ENCODE measurements at places on chromosomes 7 and 10.

DNA sequence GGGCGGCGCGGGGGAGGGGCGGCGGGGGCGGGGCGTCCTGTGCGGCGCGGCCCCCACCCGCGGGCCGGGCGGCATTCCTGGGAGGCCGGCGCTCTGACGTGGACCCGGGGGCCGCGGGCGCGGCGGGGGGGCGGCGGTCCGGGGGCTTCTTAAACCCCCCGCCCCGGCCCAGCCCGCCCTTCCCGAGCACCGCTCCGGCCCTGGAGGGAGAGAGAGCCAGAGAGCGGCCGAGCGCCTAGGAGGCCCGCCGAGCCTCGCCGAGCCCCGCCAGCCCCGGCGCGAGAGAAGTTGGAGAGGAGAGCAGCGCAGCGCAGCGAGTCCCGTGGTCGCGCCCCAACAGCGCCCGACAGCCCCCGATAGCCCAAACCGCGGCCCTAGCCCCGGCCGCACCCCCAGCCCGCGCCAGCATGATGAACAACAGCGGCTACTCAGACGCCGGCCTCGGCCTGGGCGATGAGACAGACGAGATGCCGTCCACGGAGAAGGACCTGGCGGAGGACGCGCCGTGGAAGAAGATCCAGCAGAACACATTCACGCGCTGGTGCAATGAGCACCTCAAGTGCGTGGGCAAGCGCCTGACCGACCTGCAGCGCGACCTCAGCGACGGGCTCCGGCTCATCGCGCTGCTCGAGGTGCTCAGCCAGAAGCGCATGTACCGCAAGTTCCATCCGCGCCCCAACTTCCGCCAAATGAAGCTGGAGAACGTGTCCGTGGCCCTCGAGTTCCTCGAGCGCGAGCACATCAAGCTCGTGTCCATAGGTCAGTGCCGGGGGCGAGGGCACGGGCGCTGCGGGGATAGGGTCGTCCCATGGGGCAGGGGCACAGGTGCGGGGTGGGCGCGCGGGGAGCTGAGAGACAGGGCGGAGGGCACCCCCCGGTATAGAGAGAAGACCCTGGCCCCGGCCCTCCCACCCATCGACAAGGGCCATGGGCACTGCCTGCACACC is at the start of gene FLNC:
FLNC (plus strand) TSS at position 176 of the 947 bp plus-strand sequence; CDS start at position 408, 232 bp downstream.
- no peaks in the 10 kb centered on the region for H3K36me3 ChIP-seq
- peak within 1 kb of the TSS; percentile 34 for H3K4me3 ChIP-seq
- peaks cover 4% of the 10 kb centered on the region for H3K27me3 ChIP-seq
- DNase-seq, result no peak

GRCh38 chr7:47551668-47552440 is 30.1 kb downstream of the TNS3 start:
- H3K4me1 ChIP-seq, result peaks cover 22% of the 10 kb centered on the region
- no peak for DNase-seq
- H3K27me3 ChIP-seq, result no peaks in the 10 kb centered on the region
- peak overlapping the region; percentile 14 for H3K27ac ChIP-seq
- no peak overlapping the region for H3K4me3 ChIP-seq

DNA sequence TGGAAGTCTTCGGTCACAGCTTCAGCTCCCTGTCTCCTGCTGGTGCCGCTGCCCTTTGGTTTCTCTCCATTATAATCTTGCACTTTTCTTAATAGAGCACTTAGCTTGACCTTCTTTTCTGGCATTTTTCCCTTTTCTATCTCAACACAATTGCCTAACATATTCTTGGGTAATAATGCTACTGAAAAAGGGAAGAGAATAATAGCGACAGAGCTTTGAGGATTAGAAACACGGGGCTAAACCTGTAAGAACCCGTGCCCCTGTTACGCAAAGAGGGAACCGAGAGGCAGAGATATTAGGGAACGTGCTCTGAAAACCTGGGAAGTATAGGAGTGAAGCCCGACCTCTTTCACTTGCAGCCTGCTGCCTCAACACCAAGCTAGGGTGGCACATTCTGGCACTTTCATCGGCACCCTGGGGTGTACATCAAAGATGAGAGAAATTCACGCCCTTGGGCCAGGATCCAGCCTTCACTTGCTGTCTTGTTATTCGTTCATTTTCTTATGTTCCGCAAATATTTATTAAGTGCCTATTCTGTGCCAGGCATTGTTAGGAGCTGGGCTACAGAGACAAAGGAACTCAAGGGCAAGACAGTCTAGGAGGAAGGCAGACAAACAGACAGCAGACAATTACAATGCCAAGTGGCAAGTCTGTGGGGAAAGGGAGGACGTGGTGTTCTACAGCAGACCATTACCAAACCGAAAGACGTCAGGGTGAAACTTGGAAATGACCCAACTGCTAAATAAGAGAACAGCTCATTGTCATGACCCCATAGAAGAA is 33.0 kb upstream of the GALNTL5 start:
- H3K4me3 ChIP-seq, result no peak overlapping the region
- DNase-seq, result no peak
- H3K36me3 ChIP-seq, result no peaks in the 10 kb centered on the region
- H3K27ac ChIP-seq, result no peak overlapping the region
- H3K27me3 ChIP-seq, result no peaks in the 10 kb centered on the region

DNA sequence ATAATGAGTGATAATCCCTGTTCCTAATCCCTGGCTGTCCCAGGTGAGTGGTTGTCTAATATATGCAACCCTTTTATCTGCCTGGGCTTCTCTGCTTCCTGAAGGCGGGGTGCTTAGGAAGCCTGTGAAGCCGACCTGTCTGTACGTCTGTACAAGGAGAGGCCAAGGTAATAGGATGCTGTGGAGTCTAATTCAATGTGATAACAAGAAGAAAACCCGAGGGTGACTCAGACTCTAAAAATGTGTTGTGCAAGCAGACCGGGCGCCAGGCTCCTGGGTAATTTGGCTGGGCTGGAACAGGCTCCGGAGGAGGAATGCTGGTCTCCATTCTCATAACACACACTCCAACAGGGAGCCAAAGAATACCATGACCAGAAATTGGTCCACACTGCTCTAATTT is 43.6 kb downstream of the THNSL1 start:
- no peak overlapping the region for H3K4me3 ChIP-seq
- no peaks in the 10 kb centered on the region for H3K27me3 ChIP-seq
- H3K4me1 ChIP-seq, result peaks cover 29% of the 10 kb centered on the region
- peak overlapping the region; percentile 95 for H3K27ac ChIP-seq
- DNase-seq, result peak; percentile 80

DNA sequence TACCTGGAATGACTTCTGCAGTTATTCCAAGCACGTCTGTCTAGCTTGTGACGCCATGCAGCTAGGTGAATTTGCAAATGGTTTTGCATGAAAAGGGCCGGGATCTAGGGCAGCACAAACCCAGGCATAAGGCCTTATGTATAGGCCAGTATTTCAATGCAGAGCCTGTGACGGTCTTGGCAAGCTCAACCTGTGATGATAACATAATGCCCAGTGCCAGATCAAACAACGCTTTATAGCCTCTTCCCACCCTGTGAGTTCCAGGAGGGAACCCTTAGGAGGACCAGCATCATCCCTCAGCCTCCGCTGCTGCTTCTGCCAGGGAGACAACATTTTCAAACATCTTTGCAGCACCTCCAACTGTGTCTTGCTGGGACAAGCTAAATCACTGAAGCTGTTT is 390.7 kb downstream of the INHBA start:
- DNase-seq, result no peak
- no peaks in the 10 kb centered on the region for H3K4me1 ChIP-seq
- H3K27me3 ChIP-seq, result no peaks in the 10 kb centered on the region
- no peaks in the 10 kb centered on the region for H3K36me3 ChIP-seq
- no peak overlapping the region for H3K27ac ChIP-seq

- H3K4me3 ChIP-seq, result no peak overlapping the region
- peaks cover 10% of the 10 kb centered on the region for H3K4me1 ChIP-seq
- DNase-seq, result no peak
- no peak overlapping the region for H3K27ac ChIP-seq
- no peaks in the 10 kb centered on the region for H3K27me3 ChIP-seq
Measured at GRCh38 chr7:50960621-50961310, 178.1 kb upstream of the GRB10 start.

DNA sequence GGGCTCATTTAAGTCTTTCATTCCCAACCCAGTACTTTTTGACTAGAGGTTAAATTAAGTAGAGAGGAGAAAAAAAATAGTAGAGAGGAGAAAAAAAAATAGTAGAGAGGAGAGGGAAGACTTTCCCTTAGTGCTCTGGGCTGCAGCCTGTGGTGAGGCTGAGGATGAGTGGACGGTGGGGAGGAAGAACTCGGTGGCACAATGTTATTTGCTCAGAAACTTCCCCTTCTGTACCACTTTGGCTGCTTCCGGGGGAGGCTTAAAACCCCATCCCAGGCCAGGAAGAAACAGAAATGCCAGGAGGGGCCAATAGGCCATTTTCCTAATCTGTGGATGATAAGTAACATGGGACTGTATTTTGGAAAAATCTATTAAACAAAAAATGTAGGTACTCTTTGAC is 14.6 kb upstream of the MLXIPL start:
- no peaks in the 10 kb centered on the region for H3K27me3 ChIP-seq
- H3K4me1 ChIP-seq, result peaks cover 10% of the 10 kb centered on the region
- DNase-seq, result no peak
- H3K27ac ChIP-seq, result no peak overlapping the region
- H3K4me3 ChIP-seq, result no peak overlapping the region

DNA sequence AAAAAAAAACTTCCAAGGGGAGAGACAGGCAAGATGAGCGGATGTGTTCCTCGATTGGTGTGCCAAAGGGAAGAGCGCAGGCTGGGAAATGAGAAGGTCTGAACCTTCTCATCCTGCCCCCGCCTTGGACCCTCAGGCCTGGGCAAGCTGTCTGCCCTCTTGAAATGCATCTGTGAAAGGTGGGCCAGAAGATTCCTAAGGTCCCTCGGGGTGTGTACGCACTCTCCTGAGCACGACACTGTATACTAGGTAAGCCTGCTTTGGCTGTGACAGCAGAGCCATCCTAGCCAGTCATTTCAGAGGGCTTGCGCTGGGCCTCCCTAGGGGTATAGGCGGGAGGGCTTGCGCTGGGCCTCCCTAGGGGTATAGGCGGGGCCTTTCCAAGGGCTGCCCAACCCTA is 26.8 kb downstream of the PODXL start:
- H3K27ac ChIP-seq, result no peak overlapping the region
- no peak overlapping the region for H3K4me3 ChIP-seq
- no peaks in the 10 kb centered on the region for H3K36me3 ChIP-seq
- no peak for DNase-seq

- H3K4me1 ChIP-seq, result peaks cover 9% of the 10 kb centered on the region
- H3K4me3 ChIP-seq, result no peak overlapping the region
- no peaks in the 10 kb centered on the region for H3K27me3 ChIP-seq
- H3K27ac ChIP-seq, result no peak overlapping the region
- H3K36me3 ChIP-seq, result no peaks in the 10 kb centered on the region
Measured at GRCh38 chr10:97025613-97026242, 160.0 kb downstream of the SLIT1 start.

GRCh38 chr7:101108330-101108857 is 18.5 kb upstream of the SERPINE1 start:
- H3K27ac ChIP-seq, result peak overlapping the region; percentile 85
- no peak for DNase-seq

- peaks cover 34% of the 10 kb centered on the region for H3K36me3 ChIP-seq
- H3K4me1 ChIP-seq, result peaks cover 11% of the 10 kb centered on the region
- no peaks in the 10 kb centered on the region for H3K27me3 ChIP-seq
- peak overlapping the region; percentile 14 for H3K27ac ChIP-seq
Measured at GRCh38 chr7:77685233-77685632, 11.0 kb upstream of the RSBN1L start.

- H3K27me3 ChIP-seq, result no peaks in the 10 kb centered on the region
- H3K4me3 ChIP-seq, result no peak overlapping the region
- no peaks in the 10 kb centered on the region for H3K4me1 ChIP-seq
- no peaks in the 10 kb centered on the region for H3K36me3 ChIP-seq
Measured at GRCh38 chr10:122549636-122550035, 10.9 kb upstream of the DMBT1 start.

- H3K36me3 ChIP-seq, result no peaks in the 10 kb centered on the region
- no peak overlapping the region for H3K4me3 ChIP-seq
- H3K4me1 ChIP-seq, result no peaks in the 10 kb centered on the region
- no peak for DNase-seq
- no peaks in the 10 kb centered on the region for H3K27me3 ChIP-seq
Measured at GRCh38 chr10:43294241-43294658, 27.4 kb upstream of the RASGEF1A start.

DNA sequence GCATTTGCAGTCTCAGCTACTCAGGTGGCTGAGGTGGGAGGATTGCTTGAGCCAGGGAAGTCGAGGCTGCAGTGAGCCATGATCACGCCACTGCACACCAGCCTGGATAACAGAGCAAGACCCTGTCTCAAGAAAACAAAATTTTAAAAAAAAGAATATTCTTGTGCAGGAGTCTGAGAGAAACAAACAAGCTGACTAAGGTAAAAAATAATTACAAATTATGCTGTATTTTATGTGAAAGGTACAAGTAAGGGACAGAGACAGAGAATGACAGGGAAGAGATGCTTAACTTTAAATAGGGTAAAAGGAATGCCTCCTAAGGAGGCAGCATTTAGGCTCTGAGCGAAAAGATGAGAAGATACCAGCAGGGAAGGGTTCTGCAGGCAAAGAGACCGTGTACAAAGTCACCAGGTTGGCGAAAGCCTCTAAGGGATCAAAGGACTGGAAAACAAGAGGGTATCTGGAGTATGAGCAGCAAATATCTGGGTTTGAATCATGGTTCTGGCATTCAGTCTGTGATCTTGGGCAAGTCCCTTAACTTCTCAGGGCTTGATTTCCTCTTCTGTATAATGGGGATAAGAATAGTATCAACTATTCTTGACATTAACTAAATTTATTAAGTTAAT is 106.2 kb upstream of the RHOBTB1 start:
- no peaks in the 10 kb centered on the region for H3K4me1 ChIP-seq
- no peak overlapping the region for H3K27ac ChIP-seq
- no peak for DNase-seq
- H3K4me3 ChIP-seq, result no peak overlapping the region

GRCh38 chr10:69080226-69080625 is 7.7 kb upstream of the SRGN start:
- no peaks in the 10 kb centered on the region for H3K4me1 ChIP-seq
- no peak for DNase-seq
- no peaks in the 10 kb centered on the region for H3K36me3 ChIP-seq
- H3K27me3 ChIP-seq, result no peaks in the 10 kb centered on the region
- H3K4me3 ChIP-seq, result no peak overlapping the region
- no peak overlapping the region for H3K27ac ChIP-seq

DNA sequence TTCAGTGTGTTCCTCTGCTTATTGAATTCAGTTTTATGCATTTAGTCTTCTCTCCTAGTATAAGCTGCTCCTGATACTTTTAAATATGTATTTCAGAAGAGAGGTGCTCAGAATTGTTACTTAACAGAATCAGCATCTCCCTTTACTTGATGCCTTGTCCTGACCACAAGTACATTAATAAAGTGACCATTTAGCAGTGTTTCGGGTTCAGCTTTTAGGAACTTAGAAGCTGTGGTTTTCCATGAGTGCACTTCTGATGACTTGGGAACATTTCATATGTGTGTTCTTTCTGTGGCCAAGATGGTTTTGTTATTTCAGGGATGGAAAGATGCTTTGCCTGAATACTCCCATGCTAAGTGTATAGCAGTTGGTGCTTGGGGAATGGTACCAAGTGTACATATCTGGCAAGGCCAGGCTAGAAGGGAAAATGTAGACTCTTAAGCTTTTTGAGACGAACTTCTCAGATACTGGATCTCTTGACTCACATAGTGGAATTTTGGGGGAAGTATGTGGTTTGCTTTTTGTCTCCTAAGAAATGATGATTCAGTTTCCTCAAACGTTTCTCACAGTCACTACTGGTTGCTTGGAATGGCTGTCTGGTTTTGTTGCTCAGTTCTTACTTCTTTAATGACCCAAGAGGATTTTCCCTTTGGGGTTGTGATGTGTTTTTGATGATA is 17.2 kb downstream of the SGPL1 start:
- no peak overlapping the region for H3K4me3 ChIP-seq
- peak overlapping the region; percentile 68 for H3K27ac ChIP-seq
- peaks cover 42% of the 10 kb centered on the region for H3K36me3 ChIP-seq
- H3K4me1 ChIP-seq, result peaks cover 38% of the 10 kb centered on the region
- H3K27me3 ChIP-seq, result no peaks in the 10 kb centered on the region

- peaks cover 19% of the 10 kb centered on the region for H3K4me1 ChIP-seq
- no peak for DNase-seq
- peak within 1 kb of the TSS; percentile 75 for H3K27ac ChIP-seq
- no peaks in the 10 kb centered on the region for H3K27me3 ChIP-seq
- peaks cover 34% of the 10 kb centered on the region for H3K36me3 ChIP-seq
Measured at GRCh38 chr10:33334153-33334804, at the start of gene NRP1. Gene NRP1, minus strand, starts transcription at chr10:33334667. Its CDS starts 285 bp downstream, at chr10:33334382.
